Calu3 (cell line): ENCODE measurements at places on chromosomes 7 and 10.

GRCh38 chr10:125836746-125837145, 13.4 kb downstream of the BCCIP start:
- no peaks in the 10 kb centered on the region for H3K27me3 ChIP-seq
- H3K36me3 ChIP-seq: peaks cover 47% of the 10 kb centered on the region
- DNase-seq: no peak
- no peak overlapping the region for H3K4me3 ChIP-seq
- no peaks in the 10 kb centered on the region for H3K4me1 ChIP-seq

DNA sequence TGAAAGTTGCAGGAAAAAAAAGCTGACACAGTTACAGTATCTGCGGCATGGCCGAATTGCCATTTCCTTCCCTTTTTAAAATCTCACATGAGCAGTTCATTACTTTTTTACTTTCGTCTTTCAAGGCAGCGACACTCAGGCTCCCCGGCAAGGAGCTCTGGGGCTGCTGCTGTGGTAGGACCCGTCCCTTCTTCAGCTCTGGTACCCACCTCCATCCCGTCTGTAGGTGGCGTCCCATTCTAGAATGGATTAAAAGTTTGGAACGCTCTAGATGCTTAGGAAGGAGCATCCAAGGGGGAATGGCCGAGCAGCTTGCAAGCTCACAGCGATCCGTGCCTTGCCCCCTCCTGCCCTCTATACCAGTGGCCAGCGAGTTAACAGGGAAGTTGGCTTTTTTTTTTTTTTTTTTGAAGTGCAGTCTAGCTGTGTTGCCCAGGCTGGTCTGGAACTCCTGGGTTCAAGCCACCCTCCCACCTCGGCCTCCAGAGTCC, 22.8 kb upstream of the TTYH3 start:
- H3K4me3 ChIP-seq: no peak overlapping the region
- DNase-seq: no peak
- peaks cover 32% of the 10 kb centered on the region for H3K36me3 ChIP-seq
- H3K4me1 ChIP-seq: no peaks in the 10 kb centered on the region
- H3K27me3 ChIP-seq: no peaks in the 10 kb centered on the region
- no peak overlapping the region for H3K27ac ChIP-seq

DNA sequence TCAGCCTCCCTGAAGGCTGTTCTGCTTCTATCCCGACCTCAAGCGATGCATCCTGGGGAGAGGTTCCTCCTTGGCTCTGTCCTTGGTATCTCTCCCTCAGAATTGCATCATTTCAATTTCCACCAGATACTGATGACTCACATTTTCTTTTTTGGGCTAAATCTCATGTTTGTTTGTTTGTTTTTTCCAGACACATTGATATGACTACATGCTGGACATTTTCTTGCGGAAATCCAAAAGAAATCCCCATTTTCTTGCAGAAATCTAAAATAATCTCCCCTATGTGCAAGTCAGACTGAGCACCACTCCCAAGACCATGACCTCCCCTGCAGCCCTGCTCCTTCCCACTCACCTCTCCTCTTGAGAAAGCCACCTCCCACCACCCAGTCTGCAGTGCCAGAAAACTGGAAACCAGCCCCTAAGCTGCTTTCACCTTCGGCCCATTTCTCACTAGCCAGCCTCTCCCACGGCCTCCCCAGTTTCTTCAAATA, 260.2 kb upstream of the PRKCQ start:
- no peak overlapping the region for H3K4me3 ChIP-seq
- no peaks in the 10 kb centered on the region for H3K27me3 ChIP-seq
- no peak for DNase-seq
- H3K27ac ChIP-seq: no peak overlapping the region

- H3K27ac ChIP-seq: no peak overlapping the region
- H3K36me3 ChIP-seq: peaks cover 4% of the 10 kb centered on the region
- no peaks in the 10 kb centered on the region for H3K27me3 ChIP-seq
- DNase-seq: peak; percentile 89
- peaks cover 30% of the 10 kb centered on the region for H3K4me1 ChIP-seq
- H3K4me3 ChIP-seq: no peak overlapping the region
Measured at GRCh38 chr7:39746103-39746819, 122.9 kb downstream of the RALA start.

- no peaks in the 10 kb centered on the region for H3K4me1 ChIP-seq
- H3K36me3 ChIP-seq: no peaks in the 10 kb centered on the region
- no peak for DNase-seq
- no peak overlapping the region for H3K27ac ChIP-seq
- no peaks in the 10 kb centered on the region for H3K27me3 ChIP-seq
- no peak overlapping the region for H3K4me3 ChIP-seq
Measured at GRCh38 chr10:128568491-128568890, 442.3 kb upstream of the MKI67 start.

GRCh38 chr7:33250421-33250871, 121.1 kb downstream of the BBS9 start:
- no peak for DNase-seq
- no peak overlapping the region for H3K4me3 ChIP-seq
- no peaks in the 10 kb centered on the region for H3K27me3 ChIP-seq
- peaks cover 16% of the 10 kb centered on the region for H3K4me1 ChIP-seq
- no peaks in the 10 kb centered on the region for H3K36me3 ChIP-seq
